ENCODE measurements at places on chromosomes 12 and 14.

- DNase-seq, result no peak
These were observed 18.5 kb downstream of the CHST11 start for GRCh38 chr12:104475271-104475670.

- peak; percentile 72 for DNase-seq
These were observed 1.2 kb downstream of the WNT5B start for GRCh38 chr12:1630133-1630826.

DNA sequence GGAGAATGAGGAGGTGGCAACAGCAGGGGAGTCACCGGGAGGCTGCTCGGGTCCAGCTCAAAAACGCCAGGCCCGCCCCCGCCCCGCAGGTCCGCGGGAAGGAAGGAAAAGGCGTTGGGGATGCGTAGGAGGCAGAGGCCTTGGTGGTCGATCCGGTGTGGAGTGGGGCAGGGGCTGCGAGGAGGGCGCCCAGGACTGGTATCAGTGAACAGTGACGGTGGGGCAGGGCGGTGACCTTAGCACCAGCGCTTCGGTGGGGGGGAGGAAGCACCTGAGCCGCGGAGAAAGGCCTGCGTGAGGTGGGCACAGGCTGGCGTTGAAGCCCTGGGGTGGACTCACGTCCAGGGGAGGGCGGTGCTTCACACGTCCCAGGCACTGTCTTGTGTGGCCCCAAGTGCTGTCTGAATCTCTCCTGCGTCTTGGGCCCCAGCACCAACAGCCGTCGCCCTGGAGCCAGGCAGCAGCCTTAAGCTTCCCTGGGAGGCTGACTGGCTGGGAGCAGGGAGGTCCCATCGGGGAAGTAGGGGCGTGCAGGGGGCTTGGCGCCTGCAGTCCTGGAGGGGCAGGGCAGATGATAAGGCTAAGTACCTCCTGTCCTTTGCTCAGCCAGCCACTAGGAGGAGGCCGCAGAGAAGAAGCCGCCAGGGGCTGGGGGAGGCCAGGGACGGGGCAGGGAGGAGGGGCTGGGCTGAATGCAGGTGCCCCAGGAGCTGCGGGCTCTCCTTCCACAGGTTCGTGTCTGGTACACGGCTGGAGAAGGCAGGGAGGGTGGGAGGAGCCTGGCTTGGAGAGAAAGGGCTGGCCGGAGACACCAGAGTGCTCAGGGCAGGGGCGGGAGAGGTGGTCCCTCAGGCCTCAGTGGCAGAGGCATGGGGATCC, 26.5 kb downstream of the ZBTB42 start:
- peak; percentile 17 for DNase-seq

- no peak for DNase-seq
These were observed 31.5 kb upstream of the LIMA1 start for GRCh38 chr12:50314636-50315312.

- no peak for DNase-seq
These were observed 254.0 kb upstream of the KRR1 start for GRCh38 chr12:75765170-75766059.

- DNase-seq, result no peak
These were observed 115.2 kb downstream of the EGLN3 start for GRCh38 chr14:33835677-33836076.

All from prostate gland (tissue), 2 donors.